ENCODE measurements at places on chromosomes 7 and 10.
A peak's percentile ranks its signal among the peaks of the same experiment; 100 is the strongest.

DNA sequence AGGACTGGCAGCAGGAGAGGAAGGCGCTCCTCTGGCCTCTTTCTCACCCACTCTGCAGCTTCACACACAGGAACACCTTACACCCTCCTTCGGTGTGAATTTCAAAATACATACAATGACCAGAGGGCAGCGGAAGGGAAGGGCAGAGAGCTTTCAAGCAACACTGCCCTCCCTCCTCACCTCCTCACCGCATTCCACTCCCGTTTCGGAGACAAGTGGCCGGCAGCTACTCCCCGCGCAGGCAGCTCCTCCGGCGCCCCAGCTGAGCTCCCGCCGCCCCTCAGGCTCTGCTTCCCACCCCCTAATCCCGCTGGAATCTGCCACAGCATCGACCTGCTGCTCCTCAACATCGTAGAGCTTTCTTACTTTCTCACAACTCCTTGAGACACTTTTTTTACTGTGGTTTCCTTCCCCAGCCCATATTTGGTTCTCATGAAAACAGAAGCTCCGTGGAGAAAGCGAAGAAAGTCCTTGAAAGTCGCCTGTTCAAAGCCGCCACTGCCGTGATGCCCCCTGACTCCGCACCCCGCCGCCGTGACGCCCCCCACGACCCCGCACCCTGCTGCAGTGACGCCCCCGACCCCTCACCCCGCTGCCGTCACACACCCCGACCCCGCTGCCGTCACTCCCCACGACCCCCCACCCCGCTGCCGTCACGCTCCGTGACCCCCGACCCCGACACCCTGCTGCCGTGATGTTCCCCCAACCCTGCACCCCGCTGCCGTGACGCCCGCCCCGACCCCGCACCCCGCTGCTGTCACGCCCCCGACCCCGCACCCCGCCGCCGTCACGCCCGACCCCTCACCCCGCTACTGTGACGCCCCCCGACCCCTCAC lies 14.6 kb upstream of the GPER1 start:
- ATAC-seq, result no peak

DNA sequence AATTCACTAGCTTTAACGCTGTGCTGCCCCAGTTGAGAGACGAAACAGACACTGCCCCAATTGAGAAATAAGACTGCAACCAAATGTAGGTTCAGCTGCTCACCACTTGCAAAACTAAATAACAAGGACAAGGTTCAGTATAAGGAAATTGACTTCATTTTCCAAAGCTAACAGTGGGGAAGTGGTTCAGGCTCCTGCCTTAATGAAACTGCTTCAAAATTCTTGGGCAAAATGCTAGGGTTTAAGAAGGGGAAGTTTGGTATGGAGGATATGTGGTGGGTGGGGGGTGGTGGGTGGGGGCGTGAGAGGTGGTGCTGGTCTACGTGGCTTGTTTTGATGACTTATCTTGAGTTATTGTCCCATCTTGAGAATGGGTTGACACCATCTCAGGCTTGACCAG lies 21.8 kb downstream of the MRPL32 start:
- ATAC-seq, result no peak

DNA sequence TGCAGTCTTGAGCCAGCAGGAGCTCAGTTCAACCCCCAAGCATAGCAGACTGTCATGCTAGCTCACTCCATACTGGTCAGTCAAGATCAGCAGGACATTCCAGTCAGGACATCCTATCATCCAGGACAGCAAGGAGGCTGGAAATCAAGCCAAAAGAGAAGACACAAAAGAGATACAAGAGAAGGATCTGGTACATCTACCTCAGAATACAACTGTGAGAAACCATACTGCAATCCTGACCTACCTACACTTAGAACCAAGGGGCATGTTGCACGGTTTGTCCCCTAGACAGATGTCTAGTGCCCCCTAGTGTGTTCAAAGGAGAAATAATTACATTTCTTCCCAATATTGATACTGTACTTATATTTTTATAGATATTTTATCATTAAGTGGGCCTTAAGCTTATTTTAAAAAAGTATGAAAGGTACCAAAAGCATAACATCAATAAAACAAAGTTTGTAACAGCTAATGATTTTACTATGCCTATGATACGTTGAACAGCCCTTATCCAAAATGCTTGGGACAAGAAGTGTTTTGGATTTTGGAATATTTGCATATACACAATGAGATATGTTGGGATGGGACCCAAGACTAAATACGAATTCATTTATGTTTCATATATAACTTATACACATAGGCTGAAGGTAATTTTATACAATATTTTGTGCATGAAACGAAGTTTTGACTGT lies 26.7 kb downstream of the ERCC6 start:
- ATAC-seq, result peak; percentile 76

GRCh38 chr7:46322937-46323336 lies 401.9 kb upstream of the IGFBP3 start:
- ATAC-seq, result no peak

GRCh38 chr7:139808427-139808826 lies 20.6 kb upstream of the TBXAS1 start:
- no peak for ATAC-seq

DNA sequence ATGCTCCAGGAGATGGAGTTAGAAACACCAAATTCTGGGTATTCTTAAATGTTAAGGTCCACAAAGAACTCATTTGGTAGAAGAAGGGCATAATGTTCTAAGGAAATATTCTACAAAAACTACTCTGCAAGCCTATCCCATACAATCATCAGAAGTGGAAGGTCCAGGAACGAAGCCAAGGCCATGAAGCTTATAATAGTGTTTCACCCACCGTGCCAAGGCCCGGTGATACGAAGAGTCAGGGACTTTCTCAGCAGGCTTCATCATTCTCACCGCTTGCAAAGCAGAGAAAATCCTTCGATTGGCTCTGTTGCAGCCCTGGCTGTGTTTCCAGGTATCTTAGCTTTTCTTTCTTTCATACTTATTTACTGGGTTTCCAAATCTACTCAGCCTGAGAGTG lies 351.9 kb upstream of the CELF2 start:
- ATAC-seq, result no peak

- ATAC-seq, result no peak
Observed at GRCh38 chr7:129334473-129334872, 99.8 kb upstream of the STRIP2 start.

- peak; percentile 74 for ATAC-seq
Observed at GRCh38 chr10:12719365-12719764, 282.1 kb downstream of the CCDC3 start.

DNA sequence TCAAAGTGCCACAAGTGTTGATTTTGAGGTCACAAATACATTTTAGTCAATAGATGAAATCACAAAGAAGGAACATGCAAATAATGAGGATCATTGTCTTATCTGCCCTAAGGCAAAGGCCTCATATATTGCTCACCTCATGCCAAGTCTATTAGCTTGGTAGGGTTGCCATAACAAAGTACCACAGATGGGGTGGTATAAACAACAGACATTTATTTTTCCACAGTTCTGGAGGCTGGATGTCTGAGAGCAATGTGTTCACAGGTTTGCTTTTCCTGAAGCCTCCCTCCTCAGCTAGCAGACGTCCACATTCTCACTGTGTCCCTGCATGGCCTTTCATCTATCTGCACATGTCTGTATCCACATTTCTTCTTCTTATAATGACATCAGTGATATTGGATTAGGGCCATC lies 59.6 kb downstream of the RELN start:
- no peak for ATAC-seq

DNA sequence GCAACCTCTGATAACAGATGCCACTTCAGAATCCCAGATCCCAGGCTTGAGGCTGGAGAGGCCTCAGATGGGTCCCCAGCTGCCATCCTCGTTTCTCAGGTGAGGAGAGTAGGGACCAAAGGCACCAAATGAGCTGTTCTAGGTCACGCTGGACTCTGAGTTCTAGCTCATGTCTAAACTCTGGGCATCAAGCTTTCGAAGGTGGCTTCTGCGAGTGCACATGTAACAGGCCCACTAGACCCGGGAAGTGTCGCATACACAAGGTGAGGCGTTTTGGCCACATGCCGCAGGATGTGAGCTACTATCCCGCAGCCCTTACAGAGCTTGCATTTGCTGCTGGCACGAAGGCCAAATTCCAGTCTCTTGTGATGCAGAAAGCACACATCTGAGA lies 355.1 kb upstream of the SHH start:
- no peak for ATAC-seq

DNA sequence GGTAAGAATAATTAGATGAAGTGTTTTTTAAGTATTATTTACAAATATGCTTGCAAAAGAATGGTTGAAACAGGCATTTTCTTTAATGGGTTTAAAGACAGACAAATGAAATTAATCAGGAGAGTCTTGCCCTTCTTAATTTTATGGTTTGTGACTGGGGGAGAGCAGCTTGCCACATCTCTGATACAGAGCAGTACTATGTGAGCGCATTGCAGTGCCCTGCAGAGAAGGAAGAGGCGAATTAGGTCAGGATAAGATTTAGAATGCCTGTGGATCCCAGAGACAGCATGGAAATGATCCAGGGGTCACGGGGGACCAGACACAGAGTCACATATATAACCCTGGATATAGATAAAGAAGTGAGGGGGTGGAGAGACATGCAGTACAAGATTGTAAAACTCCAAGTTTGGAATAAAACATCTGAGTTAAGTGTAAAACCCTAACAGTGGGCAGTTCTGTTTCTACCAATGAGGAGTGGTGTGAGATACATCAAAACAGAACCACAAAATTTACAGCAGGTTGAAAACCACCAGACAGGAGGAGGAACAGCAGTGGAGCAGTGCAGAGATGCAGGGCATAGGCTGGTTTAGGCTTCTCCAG lies 125.5 kb downstream of the FAM204A start:
- no peak for ATAC-seq

- no peak for ATAC-seq
Observed at GRCh38 chr7:124575176-124575575, 190.4 kb downstream of the GPR37 start.

DNA sequence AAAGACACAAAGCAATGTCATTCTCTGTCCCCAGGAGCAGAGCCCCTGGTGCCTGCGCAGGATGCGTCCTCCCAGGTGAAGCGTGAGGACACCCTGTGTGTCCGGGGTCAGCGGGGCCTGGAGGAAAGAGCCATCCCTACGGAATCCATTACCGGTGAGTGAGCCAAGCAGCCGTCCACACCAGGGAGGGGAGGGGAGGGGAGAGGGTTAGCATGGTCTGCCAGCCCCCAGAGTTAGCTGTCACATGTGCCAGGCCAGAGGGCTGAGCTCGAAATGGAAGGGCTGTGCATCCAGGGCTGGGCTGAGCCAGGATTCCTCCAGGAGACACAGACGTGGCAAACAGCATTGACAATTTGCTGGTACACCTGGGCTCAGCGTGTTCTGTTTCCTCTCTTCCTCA lies 15.2 kb downstream of the ZNF282 start:
- no peak for ATAC-seq

All from esophagus mucosa (tissue), 1 donor.